ENCODE measurements at places on chromosomes 6 and 20.

GRCh38 chr6:94361304-94362060 is 942.1 kb upstream of the EPHA7 start:
- no peak for DNase-seq

- peak; percentile 48 for DNase-seq
Observed at GRCh38 chr6:13428583-13429405, 58.6 kb downstream of the GFOD1 start.

GRCh38 chr6:164690702-164691500 is 618.5 kb downstream of the C6orf118 start:
- no peak for DNase-seq

DNA sequence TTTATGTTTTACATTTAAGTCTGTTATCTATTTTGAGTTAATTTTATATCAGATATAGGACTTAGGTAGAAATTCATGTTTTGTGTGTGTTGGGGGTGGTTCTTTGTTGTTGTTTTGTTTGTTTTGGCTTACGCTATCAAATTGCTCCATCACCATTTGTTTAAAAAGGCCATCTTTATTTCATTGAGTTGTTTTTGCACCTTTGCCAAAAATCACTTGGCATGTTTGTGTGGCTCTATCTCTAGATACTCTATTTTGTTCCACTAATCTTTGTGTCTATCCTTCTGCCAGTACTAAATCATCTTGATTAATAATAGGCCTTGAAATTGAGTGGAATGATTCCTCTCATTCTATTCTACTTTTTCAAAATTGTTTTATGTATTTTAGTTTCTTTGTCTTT is 7.4 kb downstream of the CYP39A1 start:
- no peak for DNase-seq

GRCh38 chr6:158402184-158402583 is 89.9 kb downstream of the TULP4 start:
- no peak for DNase-seq

GRCh38 chr6:10478187-10479040 is 42.7 kb upstream of the GCNT2 start:
- peak; percentile 60 for DNase-seq

DNA sequence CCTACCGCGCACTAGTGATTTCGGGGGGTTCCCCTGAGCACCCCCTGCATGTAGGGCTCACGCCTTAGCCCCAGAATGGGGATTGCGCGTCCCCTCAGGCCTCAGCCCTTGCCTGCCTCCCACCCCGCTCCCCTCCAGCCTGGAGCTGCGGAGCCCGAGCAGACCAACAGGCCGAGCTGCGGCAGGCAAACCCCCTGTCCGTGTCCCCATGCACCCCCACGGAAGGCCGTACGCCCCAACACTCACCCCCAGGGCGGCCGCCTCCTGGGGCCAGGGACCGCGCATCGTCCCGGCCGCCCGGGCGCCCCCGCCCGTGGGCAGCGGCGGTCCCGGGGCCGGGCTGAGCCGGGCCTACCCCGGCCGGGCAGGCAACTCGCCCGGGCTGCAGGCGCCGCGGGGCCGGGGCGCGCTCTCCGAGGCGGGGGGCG is 1.2 kb upstream of the KCNB1 start:
- no peak for DNase-seq

- no peak for DNase-seq
Observed at GRCh38 chr6:143271024-143271423, 179.5 kb downstream of the ADAT2 start.

- no peak for DNase-seq
Observed at GRCh38 chr20:61705386-61706258, 360.1 kb downstream of the TAF4 start.

DNA sequence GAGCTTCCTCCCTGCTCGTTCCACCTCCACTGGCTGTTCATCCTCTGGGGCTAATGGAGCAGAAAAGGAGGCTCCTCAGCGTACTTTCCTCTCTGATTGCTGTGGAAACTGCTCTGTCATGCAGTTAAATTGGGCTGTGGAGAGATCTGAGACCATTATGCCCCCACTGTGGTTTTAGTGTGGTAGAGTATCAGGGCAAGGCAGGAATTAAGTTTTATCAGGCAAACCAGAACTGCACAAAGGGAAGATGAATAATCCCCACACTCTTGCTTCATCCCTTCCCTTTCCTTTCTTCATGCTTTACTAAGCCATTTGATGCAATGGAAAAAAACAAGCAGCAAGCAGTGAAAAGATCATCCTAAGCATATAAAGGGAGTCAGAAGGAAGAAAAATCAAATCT is 11.9 kb upstream of the ME1 start:
- DNase-seq, result peak; percentile 55

DNA sequence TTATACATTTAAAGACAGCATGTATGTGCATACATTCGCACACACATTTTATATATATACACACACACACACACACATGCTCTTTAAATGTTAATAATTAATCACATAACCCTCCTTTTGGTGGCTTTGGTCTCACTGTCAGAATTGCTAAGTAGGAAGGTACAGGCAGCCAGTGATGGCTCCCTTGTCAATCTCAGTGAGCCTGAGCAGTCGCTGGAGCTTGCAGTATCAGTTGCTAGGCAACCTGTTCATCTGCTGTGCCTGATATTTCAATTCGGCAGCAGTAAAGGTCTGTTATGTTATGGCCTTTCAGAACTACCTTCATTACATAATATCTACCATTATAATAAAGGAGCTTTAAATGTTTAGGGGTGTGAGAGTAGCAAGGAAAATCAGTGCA is 374.3 kb downstream of the LMBRD1 start:
- DNase-seq, result no peak

DNA sequence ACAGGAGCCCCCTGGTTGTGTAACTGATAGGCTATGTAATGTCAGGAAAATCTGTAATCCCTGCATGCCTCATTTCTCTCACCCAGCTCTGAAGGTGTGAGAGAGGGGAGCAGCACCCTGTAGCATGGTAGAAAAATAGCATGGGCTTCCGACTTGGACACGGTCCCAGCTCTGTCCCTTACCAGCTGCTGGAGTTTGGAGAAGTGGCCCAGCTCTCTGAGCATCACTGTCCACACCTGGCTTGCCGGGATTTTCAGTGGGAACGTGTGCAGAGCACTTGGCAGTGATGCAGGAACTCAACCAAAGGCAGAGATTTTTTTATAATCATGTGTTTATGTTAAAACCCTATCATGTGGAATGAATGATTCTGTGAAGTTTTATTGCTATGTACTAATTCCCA is 34.6 kb downstream of the STK35 start:
- no peak for DNase-seq

DNA sequence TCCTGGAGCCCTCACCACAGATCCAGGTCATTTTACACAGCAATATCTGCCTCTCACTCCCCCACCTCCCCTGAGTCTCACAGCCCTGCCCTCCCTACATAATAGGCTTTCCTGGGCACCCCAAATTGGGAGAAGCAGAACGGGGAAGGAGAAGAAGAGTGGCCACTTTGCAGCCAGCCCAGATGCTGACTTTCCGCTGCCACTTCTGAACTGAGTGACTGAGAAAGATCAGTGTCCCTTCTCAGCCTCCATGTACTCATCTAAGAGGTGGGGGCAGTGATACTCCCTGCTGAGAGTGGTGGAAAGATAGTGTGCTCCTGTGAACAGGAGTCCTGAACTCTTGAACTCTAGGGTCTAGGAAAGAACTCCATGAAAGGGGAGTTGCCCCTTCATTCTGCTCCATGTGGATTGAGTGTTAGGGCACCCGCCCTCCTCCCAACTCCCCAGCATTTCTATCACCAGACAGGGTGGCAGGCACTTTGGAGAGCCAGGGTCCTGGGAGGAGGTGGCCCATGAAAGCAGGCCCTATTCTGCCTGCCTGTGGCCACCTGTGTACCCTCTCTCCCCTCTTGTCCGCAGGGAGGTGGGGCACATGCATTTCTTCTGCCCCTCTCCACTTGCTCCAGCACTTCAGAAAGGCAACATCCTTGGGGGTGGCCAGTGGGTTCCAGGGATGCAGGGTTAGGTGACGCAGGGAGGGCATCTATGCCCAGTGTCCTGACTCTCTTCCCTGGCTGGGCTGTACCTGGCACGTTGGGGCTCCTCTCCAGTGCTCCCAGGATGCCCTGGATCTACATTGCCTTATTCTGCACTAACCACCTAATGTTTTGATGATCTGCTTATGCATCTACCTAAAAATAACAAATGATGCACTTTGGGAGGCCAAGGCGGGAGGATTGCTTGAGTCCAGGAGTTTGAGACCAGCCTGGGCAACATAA is 38.3 kb upstream of the MRPS18A start:
- no peak for DNase-seq

- DNase-seq, result no peak
Observed at GRCh38 chr6:69957985-69958559, 91.7 kb downstream of the COL19A1 start.

DNA sequence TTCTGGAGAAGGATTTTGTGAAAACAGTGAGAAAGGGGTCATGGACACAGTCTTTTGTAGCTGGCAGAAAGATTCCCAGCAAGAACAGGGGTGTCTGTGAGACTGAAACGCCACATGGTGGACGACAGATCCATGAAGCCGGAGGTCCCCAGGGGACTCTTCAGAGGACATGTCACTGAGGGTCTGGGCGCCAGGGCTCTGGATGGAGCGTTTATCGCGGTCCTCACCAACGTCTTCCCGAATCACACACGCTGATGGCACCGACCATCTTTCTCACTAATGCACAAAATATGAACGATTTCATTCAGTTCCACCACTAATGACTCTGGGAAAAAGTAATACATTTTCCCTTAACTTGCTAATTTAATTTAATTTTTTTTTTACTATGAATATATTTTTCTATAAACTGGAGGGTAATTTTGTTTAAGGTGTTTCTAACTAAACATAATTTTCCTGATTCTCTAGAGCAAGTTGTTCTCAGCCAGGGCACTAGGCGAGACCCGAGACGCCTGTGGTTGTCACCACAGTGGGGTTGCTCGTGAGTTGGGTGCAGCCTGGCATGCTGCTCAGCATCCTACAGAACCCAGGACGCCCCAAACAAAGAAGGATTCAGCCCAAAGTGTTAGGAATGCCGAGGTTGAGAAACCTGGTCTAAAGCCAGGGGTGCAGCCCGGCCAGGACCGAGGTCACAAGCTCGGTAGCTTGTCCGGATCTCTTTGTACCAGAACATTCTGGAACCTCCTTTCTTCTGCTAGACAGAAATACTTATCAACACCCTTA is 306.2 kb downstream of the TAF4 start:
- DNase-seq, result no peak

- DNase-seq, result no peak
Observed at GRCh38 chr6:169159331-169159730, 94.3 kb downstream of the THBS2 start.

DNA sequence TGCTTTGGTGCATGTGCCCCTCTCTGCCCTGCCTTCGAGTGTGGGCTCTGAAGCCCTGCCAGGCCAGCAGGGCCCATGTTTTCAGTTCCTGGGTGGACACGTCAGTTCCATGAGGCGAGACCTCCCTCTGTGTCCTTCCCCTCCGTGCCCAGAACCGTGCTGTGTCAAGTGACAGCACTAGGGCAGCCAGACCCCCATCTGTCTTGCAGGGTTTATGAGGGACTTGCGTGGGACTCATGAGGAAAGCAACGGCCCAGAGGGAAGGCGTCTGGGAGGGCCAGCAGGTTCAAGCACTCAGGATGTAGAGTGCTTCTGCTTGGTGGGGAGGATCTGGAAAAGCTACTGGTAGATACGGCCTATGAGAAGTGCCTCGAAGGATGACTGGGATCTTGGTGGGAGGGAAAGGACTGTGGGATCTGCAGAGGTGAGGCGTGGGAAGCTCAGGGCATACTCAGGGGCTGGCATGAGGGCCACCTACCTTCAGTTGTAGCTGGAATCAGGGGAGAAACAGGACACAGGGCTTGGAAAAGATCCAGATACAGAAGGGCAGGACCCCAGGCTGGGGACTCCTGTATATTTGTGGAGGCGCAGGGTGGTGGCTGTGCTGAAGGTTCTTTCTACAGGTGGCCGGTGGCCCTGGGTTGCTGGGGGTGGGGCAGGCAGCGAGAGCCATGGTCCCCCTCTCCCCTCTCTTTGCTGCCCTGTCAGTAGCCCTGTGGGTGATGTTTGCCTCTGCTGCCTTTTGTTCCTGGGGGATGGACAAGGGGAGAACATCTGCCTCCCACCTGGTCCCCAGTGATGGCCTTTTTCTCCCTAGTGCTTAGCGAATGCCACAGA is 5.5 kb downstream of the NPEPL1 start:
- no peak for DNase-seq

DNA sequence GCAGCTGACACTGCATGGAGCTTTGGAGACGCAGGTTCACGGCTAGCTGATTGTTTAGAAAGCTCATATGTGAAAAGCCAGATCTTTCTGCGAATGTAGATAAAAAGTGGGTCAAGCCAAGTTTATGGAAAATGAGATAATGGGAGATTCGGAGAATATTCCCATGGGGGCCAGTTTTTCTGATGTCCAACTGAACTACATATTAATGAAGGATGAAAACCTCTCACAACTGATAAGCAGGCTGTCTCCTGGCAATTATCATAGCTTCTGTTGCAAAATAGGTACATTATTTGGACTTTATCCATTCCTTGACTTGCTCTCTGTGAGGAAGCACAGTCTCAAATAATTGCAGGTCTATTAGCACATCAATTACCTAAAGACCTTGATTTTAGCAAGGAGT is 21.1 kb downstream of the HDGFL1 start:
- no peak for DNase-seq

GRCh38 chr6:90249458-90249857 is 47.2 kb downstream of the BACH2 start:
- no peak for DNase-seq

- DNase-seq, result no peak
Observed at GRCh38 chr6:150150821-150151646, 8.2 kb downstream of the PPP1R14C start.

DNA sequence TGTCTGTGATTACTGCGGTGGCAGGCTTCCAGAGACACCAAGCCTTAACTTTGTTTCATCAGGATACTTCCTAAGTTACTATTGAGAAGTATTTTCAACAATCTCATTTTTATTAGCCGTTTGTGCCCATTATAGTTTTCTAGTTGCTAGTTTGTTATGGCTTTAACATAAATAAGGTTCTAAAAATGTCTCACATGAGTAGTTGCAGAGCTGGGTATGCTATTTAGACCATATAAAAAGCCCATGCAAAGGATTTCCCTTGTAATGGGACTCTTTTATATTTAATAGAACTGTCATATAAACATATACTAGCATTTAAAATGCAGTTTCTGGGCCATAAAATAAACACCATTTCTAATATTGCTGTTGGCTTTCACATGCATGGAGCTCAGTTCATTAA is 205.3 kb upstream of the TCF21 start:
- no peak for DNase-seq

DNA sequence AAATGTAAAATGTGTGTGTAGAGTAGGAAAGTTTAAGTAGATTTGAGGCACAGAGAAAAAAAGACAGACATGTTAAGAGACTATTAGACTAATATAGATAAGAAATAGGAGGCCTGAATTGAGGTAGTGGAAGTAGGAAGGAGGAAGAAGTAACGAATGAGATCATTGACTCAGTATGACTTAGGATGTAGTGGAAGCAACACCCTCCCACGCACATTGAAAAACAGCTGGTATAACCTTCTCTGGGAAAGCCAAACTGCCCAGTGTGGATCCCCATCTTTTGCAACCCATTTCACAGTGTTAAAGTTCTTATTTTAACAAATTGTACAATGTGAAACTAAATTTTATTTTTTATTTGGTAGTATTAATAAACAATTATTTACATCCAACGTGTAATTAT is 89.1 kb downstream of the GRIK2 start:
- peak; percentile 21 for DNase-seq
